Muscle of leg (tissue), 16 donors: ENCODE measurements at places on chromosomes 3 and 15. TPM values are rescaled to one million over a fixed set of nuclear protein-coding genes. Genes with fewer than 3 reads are reported as not detected.

The LDHAL6B gene
- polyA plus RNA-seq, result not detected

DNA sequence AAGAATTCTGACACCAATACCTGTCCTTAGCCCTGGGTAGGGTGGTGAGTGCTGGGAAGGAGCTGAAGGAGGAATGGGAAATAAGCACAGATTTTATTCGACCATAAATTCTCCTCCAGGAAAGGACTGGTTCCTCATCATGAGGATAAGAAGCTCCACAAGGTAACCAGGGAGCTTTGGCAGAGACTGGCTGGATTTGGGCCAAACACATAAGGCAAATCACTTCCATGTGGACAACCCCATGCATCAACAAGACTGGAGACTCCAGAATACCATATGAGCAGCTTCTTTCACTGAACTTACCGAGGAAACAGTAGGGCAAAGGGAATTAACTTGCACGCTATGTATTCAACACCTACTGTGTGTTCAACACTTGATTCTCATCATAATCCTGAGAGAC is 312.5 kb downstream of the NTRK3 start:
- peak; percentile 85 for DNase-seq

- no peak for DNase-seq
These were observed 6.1 kb upstream of the DUSP7 start for GRCh38 chr3:52062505-52062904.

GRCh38 chr3:163438760-163439159 is 1639.5 kb downstream of the SI start:
- DNase-seq, result no peak

GRCh38 chr3:183013074-183013473 is 32.7 kb upstream of the DCUN1D1 start:
- no peak for DNase-seq

- DNase-seq, result peak; percentile 44
These were observed 93.5 kb downstream of the FLNB start for GRCh38 chr3:58101499-58102389.

DNA sequence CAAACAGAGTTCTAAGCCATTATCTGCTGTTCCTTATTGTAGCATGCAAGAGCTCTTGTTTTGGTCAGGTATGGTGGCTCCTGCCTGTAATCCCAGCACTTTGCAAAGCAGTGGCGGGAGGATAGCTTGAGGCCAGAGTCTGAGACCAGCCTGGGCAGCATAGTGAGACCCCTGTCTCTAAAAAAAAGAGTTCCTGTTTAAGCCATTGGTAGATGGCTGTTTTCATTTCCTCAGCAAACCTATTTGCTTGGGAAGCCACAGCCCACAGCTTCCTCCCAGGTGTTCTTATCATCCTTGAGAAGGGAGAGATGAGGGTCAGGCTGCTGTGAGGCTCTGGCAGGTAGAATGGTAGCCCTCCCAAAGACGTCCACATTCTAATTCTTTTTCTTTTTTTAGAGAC is 24.4 kb upstream of the FAM81A start:
- no peak for DNase-seq

The THSD4 gene
- polyA plus RNA-seq, result 17.6 TPM

The KNG1 gene
- polyA plus RNA-seq, result not detected

GRCh38 chr15:63974021-63974420 is 72.3 kb downstream of the DAPK2 start:
- no peak for DNase-seq

The PRR20G gene
- polyA plus RNA-seq, result not detected

The C3orf22 gene
- not detected for polyA plus RNA-seq

DNA sequence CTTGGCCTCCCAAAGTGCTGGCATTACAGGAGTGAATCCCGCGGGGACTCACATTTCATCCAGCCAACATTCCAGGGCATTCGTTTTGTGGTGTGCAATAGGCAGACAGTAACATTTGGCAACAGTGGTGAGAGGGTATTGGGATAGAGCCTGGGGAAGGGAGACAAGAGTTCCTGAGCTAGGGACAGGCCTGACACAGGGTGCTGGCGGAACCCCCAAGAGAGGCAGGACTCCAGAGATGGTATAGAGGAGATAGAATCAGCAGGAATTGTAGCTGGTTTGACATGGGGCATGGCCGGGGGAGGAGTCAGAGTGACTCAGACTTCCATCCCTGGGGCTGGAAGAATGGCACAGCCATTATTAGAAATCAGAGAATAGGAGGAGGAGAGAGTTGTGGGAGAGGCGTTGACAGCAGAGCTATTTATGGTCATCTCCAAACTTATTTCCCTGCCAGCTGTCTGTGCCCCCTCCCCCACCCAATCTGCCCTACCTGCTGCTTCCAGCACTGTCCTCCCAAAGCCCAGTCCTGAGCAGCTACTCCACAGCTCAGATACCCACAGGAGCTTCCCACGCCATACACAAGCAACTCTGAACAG is 4.4 kb upstream of the IDH2 start:
- no peak for DNase-seq

DNA sequence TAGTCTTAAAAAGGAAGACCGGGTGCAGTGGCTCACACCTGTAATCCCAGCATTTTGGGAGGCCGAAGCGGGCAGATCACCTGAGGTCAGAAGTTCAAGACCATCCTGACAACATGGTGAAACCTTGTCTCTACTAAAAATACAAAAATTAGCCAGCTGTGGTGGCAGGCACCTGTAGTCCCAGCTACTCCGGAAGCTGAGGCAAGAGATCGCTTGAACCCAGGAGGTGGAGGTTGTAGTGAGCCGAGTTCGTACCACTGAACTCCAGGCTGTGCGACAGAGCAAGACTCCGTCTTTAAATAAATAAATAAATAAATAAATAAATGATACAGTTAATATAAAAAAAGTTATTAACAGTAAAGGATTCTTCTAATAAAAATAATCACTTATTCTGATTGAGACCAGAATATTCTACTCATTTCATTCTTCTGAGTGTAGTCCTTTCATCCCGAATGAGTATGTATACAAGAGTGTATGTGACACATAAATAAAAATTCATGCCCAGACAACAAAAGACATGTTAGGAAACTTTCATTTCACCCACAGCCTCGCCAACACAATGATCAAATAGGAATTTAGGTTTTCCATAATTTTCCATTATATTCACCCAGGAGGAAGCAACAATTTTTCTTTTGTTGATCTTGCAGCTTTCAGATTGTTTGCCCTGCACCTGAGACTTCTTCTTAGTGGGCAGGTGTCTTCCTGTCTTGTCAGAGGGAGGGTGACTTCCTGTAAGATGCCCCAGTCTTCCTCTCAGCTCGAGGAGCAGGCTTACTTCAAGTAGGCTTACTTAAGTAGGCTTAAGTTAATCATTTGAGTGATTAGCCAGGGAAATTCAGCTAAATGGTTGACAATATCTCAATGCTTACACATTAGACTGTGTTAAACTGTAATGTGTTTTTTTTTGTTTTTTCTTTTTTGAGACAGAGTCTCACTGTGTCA is 7.8 kb upstream of the NUP210 start:
- DNase-seq, result no peak

The CYP8B1 gene
- 0.09 TPM for polyA plus RNA-seq

- DNase-seq, result no peak
These were observed 166.9 kb downstream of the TNIK start for GRCh38 chr3:171293142-171293782.

GRCh38 chr3:147620906-147621305 is 211.7 kb downstream of the ZIC1 start:
- DNase-seq, result no peak

GRCh38 chr3:76028774-76029173 is 243.4 kb upstream of the ZNF717 start:
- no peak for DNase-seq

- no peak for DNase-seq
These were observed at the start of gene ANKRD34C for GRCh38 chr15:79282371-79283251. Gene ANKRD34C (plus strand): TSS chr15:79282722. CDS start chr15:79293285, 10,563 bp downstream.

- DNase-seq, result no peak
These were observed 57.3 kb upstream of the PPP2R3A start for GRCh38 chr3:135908225-135908624.

DNA sequence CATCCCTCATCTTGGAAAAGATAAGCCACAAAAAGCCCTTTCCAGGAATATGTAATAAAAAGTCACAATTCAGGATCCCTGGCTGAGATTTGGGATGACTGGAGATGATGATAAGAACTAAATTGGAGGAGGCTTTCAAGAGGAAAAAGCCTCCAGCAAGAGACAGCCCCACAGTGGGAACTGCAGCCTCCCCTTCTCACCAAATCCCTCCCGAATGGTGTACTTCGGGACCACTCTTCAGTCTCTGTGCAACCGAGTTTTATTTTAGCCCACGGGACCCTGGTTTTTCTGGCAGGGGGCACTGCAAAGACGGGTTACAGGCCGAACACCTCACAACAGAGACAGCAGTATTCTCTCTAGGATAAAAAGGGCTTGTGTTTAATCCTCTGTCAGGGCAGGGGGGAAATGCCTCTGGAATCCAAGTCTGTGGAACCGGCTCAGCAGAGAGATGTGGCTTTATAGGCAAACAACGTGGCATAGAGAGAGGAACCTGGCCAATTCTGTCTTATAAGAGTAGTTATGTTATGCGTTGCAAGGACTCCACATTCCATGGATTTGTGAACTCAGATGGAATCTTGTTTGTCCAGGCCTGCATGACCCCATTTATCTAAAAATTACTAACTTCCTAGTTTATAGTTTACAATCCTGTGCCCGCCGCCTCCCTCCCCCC is 1.2 kb upstream of the LMCD1 start:
- no peak for DNase-seq

The VWA5B2 gene
- polyA plus RNA-seq, result 0.23 TPM

- DNase-seq, result no peak
These were observed 140.7 kb upstream of the PLXND1 start for GRCh38 chr3:129747136-129747535.

The GOLGA6L1 gene
- not detected for polyA plus RNA-seq

GRCh38 chr15:74460298-74460697 is 662 bp downstream of the UBL7 start:
- no peak for DNase-seq

DNA sequence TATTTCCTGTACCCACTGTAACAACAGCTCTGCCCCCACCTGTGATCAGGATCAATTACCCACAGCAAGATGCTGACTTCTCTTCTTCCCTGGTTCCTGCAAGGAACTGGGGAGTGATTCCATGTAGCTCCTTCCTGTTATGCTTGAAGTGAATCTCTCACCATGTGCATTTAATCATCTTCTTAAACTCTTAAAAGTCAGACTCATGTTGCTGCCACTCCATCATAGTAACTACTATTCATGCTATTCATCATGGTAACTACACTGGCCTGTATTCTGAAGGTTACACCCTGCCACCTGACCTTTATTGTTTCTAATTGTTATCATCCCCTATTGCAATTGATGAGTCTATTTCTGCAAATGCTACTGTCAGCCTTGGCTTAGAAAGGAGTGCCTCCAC is 89.5 kb downstream of the SUCNR1 start:
- peak; percentile 16 for DNase-seq

DNA sequence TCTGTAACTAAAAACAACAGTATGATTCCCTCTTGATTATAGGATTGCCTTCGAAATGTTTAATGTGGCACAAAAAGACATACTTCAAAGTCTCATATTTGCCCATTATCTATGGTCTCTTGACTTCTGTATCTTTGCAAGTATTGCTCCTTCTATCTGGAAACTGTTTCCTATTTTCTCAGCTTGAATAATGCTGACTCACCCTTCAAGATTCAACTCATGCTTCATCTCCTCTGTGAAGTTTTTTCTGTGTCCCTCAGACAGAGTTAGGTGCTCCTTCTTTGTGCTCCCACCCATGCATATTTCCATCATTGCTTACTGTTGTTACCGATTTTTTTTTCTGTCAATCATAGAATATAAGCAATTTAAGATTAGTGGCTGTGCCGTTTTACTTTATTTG is 192.8 kb upstream of the ROBO1 start:
- no peak for DNase-seq

GRCh38 chr15:80494351-80494751 is 90.2 kb downstream of the ARNT2 start:
- no peak for DNase-seq

GRCh38 chr3:41267975-41268640 is 68.8 kb downstream of the CTNNB1 start:
- DNase-seq, result no peak

The ZNF660 gene
- polyA plus RNA-seq, result 4.5 TPM

DNA sequence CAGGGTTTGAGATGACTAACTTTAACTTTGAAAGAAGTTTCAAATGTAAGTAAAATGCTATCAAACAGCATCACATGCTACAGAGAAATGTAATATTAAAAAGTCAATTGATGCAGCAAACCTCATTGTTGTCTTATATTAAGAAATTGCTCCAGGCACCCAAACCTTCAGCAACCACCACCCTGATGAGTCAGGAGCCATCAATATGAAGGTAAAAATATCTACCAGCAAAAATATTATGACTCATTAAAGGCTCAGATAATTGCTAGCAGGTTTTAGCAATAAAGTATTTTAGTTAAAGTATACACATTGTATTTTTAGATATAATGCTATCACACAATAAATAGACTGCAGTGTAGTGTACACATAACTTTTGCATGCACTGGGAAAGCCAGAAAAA is 746.3 kb downstream of the ZPLD1 start:
- no peak for DNase-seq

DNA sequence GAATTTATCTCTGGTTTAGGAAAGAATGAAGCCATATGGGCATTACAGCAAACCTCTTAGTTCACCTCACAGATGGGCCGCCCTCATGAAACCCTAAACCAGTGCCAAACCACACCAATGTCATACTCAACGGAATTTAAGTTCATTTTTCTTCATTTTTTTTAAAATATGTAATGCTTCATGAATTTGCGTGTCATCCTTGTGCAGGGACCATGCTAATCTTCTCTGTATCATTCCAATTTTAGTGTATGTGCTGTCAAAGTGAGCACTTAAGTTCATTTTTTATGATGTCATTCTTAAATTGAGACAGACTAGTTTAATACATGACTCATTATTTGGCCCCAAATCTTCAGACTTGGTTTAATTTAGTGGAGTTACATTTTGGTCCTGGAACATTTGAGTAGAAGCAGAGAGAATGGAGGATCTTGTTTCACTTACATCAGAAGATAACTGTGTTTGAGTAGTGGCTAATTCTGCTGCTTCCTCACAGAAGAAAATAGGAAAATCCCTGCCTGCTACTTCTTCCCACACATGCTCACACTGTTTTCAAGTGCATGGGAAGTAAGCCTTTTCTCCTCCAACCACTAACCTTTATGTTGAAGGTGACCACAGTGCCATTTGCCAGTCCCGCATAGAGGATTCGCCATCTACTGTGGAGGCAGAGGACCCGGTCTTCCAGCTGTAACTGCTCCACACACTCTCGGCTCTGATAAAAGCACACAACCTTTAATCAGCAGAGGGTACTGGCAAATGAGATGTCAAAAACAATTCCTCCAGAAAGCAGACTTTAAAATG is 63.3 kb downstream of the ZNF106 start:
- DNase-seq, result peak; percentile 62

- DNase-seq, result peak; percentile 59
These were observed 48.6 kb downstream of the GAP43 start for GRCh38 chr3:115671761-115672455.

GRCh38 chr3:89314454-89315098 is 207.2 kb downstream of the EPHA3 start:
- DNase-seq, result peak; percentile 63

GRCh38 chr3:58325525-58325992 is 7.1 kb upstream of the PXK start:
- no peak for DNase-seq
